NCI-H2171 treated with DMSO at 0.1 percent for 48 hours (cell line): ENCODE measurements at places on chromosomes 7 and 10.
A peak's percentile ranks its signal among the peaks of the same experiment; 100 is the strongest.

GRCh38 chr7:48040944-48041652, 5.8 kb downstream of the C7orf57 start:
- DNase-seq, result no peak

DNA sequence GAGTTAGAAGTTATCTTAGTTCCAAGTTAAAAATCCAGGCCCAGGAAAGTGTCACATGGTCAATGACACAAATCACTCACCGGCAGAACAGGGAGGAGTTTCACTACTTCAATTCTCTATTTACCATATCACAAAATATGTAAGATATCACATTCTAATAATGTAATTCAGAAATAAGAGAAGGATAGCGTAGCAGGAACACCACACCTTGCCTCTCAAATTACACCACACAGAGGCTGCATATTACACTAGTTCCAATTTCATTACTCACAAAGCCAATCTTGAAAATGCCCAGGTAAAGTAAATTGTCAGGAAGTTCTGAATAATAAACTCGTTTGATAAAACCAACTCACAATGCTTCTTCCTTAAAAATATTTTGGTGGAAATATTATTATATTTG, 169.2 kb downstream of the CTTNBP2 start:
- DNase-seq, result no peak

DNA sequence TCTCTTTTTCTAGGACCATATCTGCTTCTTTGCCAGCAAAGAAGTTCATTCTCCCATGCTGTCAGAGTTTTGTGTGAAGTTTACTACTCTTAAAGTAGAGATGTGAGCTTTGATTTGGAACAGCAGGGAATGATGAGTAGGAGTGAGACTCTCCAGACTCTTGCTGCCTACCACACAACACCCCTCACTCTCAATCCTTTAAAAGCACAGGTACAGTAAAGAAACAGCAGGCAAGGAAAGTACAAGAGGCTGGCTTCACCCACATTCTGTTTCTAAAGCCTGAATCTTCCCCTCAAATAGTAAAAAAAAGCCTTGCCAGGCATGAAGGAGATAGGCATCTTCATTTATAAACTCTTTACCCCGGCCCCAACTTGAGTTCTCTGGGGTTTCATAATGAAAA, 97.3 kb downstream of the ARMH3 start:
- DNase-seq, result no peak

DNA sequence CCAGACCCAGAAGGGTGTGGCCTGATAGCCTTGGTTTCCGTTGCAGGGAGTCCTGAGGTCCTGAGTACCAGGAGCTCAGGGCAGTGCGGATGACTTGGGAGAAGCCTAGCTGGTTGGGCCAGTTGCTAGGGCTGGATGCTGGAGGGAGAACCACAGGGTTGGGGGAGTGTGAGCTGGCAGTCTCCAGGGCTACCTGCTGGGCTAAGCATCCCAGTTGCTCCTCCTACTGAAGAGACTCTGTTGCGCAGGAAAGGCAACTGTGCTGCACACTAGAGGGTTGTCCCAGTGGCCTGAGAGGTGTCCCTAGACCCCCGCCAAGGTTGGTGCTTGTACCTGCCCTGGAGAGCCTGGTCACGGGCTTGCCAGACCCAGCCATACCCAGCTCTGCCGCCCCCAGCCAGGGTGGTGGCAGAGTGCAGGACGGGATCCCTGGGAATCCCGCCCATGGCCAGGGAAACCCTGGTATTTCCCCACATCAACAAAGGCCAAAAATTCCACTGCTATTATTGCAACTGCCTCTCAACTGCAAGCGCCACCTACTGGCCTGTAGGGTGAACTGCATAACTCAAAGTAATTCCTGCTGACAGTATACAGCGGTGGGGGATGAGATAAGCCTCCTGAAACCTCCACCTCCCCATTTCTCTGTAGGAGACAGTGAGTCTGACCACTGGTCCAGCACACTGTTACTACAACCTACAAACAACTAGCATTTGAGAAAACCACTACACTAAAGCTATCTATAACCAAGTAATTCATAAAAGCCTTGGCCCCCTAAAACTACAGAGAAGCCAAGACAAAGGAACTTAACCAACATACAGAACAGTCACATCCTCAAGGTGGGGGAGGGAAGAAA, 67.6 kb upstream of the DDC start:
- DNase-seq, result peak; percentile 32

GRCh38 chr10:5570007-5570655, 45.4 kb downstream of the CALML3 start:
- DNase-seq, result no peak

DNA sequence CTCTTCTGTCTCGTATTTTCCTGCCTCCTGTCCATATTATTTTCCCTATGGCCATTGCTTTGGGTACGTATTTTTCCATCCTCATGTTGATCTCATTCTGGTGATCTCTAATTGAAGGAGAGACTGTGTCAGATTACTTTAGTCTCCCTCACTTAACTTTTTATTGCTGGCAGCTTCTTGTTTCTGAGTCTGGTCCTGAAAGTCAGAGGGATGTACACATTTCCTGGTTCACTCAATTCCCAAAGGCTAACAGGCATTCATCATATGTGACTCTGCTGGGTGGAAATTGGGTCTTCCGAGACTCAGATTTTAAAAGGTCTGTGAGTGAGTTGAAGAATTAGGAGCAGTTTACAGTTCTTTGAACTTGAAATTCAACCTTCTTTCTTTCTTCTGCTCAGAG, 10.9 kb downstream of the UMAD1 start:
- no peak for DNase-seq

DNA sequence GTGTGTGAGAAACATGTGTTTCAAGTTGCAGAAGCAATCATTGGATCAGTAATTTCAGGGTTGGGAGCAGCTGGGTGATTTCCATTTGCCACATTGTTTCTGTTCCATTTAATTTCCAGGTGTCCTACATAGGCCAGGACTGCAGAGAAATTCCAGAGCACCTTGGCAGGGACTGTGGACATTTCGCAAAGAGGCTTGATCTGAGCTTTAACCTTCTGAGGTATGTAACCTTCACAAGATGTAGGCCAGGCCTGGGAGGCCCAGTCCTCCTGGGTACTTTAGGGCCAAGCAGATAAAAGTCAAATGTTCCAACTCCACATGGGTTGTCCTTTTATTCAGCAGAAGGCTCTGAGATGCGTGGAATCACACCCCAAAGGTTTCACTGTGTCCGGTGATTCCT, 6.9 kb downstream of the LRMDA start:
- DNase-seq, result no peak

DNA sequence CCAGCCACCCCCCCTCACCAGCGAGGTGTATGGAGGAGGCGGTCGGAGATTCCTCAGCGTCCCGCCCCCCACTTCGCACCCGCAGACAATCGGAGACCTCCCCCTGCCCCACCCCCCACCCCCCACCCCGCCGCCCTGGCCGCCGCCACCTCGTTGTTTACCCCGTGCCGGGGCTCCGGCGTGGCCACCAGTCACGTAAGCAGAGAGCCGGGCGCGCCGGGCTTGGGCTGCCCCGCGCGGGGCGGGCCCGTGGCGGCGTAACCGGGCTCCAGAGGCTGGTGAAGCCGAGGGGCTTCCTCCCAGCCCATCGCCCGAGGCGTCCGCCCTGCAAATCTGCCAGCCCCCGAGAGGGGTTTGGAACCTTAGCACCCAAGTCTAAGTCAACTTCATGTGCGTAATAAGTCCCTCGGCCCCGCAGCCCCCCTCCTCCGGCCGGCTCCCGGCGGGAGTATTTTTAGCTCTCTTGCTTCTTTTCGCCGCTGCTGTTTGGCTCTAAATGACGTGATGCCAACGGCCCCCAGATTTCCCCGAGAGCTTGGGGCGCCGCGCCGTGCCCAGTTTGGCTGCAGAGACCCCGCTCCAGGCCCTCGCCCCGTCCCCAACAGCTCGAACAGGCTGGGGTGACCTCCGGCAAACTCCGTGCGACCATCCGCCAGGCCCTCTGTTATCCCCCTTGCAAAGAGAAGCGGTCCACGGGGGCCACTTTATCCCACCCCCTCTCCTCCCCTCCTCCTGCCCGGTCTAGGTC, 2.7 kb downstream of the MXI1 start:
- DNase-seq, result peak; percentile 24

GRCh38 chr7:107993891-107994291, 9.1 kb downstream of the LAMB1 start:
- DNase-seq, result no peak

GRCh38 chr7:14836006-14836405, 66.5 kb downstream of the DGKB start:
- peak; percentile 15 for DNase-seq

GRCh38 chr7:96144260-96144526, 177.7 kb downstream of the SLC25A13 start:
- DNase-seq, result no peak

DNA sequence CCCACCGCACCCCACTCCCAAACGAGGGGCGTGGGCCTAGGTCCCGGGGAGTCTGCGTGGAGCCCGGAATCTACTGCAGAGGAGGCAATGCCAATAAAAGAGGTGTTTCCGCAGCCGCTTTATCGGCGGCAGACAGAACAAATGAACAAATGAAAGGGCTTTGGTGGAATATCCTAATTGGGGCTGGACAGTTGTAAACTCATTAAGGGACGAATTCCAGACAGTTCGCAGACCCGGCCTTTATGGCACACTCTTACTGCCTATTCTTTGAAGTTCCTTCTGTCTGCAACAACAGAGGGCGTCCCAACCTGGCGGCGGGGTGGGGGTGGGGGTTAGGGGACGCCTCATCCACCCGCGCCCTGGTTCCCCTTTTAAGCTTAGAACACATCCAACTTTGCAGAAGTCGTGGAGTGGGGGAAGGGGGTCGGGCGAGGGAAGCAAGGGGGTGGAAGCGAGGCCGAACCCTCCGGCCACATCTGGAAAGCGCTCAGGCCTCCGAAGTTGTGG, 4.1 kb downstream of the HOXA9 start:
- no peak for DNase-seq

DNA sequence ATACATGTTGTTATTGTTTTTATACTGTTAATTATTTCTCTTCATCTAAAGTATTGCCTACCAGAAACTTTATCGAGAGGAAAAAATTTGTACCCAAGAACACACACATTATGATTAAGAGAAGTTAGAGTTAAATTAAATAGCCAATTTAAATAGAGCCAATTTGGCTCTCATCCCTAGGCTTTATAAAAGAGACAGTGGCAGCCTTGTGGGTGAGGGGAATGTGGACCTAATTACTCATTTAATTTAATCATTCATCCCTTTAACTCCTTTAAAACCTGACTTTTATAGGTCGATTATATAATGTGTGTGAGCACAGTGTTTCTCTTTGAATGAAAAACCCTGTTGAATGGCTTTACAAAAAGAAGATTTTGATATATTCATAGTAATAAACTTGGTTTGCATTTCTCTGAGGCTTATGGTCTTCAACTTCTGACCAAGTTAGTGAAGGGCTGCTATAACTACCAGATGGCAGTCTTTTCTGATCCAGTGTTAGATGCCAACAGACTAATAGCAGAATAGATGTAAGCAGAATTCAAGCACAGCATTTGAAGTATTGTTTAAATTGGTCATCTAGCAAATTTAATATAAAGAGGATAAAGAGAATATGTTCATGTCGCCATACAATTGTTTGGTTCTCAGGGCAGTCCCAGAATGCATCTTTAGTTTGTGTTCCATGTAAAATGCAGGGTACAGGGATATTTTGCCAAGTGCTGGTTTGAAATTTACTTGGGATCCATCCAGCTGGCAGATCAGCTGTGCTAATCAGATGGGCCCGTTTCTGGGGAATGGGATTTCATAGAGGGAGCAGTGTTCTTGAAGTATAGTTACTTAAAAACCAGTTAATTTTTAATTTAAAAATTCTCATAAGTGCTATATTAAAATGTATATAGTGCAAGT, 25.3 kb downstream of the ADD3 start:
- no peak for DNase-seq

DNA sequence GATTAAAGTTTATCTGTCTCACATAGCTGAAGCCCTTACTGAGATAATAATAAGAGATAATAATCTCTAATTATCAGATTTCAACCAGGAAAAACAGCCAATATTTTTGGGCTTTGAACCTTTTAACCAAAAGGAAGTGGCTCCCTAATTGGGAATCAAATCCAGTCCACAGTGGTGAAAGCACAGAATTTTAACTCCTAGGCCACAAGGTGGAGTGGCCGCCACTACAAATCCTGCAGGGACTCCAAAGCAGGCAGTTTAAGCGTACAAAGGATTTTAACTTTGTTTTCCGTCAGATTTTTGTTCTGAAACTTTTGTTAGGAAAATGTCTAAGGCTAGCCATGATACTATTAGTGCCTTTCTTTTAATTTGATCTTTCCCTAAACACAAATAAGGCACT, 99.6 kb upstream of the CCNY start:
- peak; percentile 7 for DNase-seq

DNA sequence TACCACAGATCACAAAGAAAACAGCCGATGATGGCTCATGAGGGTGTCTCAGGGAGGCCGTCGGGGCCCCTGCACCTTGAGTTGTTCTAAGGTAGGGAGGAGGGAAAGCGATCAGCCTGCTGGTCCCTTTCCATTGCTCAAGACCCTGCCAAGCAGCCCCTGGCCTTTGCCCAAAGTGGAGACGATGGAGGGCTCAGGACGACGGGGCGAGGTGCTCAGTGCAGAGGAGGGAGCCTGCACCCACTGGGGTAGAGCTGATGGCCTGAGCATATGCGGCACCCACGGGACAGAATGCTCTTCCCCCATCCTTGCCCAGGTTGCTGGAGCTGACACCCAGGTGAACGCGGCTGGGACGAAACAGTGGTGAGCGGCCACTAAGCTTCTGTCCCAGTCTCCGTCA, 58.3 kb upstream of the FAM20C start:
- no peak for DNase-seq

GRCh38 chr10:44261710-44262455, 123.0 kb downstream of the CXCL12 start:
- DNase-seq, result no peak

GRCh38 chr7:30162622-30163124, 27.9 kb downstream of the MTURN start:
- DNase-seq, result peak; percentile 66

GRCh38 chr10:5305374-5305773, 59.4 kb upstream of the UCN3 start:
- DNase-seq, result no peak

DNA sequence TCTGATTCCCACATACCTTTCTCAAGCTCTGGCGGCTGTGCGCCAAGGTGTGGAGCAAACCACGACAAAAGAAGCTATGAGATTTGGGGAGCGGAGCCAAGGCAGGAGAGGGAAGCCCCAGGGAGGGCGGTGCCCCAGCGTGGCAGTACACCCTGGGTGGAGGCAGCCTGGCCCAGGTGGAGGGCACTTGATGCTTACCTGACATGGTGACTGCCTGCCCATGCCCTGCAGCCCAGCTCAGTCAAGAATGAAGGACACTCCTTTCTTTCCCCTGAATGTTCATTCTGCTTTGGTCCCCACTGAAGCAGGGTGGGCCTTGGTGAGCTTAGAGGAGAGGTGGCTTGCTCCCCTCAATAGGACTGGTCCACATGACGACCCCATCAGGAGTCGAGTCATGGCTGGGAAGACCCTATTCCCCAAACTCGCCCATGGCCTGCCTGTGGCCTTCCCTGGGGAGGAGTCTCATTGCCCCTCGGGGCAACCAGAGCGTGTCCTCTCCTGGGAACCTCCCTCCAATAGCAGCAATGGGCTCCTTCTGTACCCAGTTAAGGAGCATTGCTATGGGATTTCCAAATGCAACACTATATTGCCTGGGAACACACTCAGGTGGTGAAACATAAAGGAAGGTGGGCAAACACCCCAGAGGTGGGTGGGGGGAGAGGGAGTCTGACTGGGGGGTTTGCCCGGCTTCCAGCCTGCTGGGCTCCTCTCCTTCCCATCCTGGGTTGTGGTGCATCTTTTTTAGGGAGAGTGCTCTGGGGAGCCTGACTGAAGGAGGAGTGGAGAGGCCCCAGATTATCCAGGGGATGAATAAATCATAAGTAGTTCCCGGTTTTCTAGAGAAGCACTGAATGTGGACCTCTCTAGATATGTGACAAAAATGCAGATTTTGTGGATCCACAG, 22.7 kb downstream of the RAMP3 start:
- DNase-seq, result no peak

- DNase-seq, result no peak
Measured at GRCh38 chr7:150435390-150436073, 14.9 kb upstream of the GIMAP8 start.
